BE2C (cell line): ENCODE measurements at places on chromosomes 7 and 10.
A peak's percentile ranks its signal among the peaks of the same experiment; 100 is the strongest.

DNA sequence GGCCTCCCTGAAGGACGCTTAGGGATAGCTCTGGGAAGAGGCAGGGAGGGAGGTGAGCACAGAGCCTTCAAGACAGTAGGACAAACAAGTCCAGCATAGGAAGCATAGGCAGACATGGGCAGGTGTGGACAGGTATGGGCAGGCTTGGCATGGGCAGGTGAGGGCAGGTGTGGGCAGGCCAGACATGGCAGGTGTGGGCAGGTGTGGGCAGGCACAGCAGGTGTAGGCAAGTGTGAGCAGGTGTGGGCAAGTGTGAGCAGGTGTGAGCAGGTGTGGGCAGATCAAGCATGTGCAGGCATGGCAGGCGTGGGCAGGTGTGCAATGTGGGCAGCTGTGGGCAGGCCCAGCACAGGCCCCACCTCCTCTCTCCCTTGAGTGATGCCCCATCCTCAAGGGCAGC lies 148.8 kb upstream of the ZMIZ1 start:
- no peak for DNase-seq

DNA sequence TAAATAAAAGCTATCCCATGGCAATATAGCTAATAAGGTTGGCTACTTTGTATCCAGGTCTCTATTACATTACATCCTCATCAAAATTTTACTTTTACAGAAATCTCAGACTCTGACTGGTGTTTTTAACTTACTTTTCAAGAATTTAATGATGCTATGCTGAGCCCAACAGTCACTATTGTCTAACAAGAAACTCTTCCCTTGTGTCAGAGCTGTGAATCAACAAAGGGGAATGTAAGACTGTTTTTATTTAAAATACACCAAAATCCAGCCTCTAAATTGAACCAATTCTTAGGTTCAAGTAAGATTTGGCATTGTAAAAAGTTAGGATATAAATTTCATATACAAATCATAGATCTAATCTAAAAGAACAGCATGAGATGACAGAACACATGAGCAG lies 7.0 kb downstream of the RTKN2 start:
- DNase-seq: no peak

- DNase-seq: no peak
Measured at GRCh38 chr7:17846935-17847334, 93.4 kb downstream of the SNX13 start.

DNA sequence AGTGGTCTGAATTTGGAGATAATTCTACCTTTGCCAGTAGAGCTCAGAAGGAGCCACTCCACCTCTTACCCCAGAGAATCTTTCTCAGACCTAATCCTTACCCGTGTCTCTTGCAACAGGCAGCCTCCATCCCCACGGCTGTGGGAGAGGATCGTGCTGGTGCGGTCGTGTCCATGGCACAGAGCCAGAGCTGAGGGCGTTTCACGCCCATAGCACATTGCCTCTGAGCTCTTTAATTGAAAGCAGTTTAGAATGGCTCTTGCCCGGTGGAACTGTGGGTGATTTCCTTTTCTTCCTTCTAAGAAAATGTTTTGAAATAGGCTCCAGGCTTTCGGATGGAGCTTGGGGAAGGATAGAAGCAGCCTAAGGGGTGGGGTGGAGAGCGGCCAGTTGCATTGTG lies 41.5 kb downstream of the PRF1 start:
- no peak for DNase-seq

GRCh38 chr7:130872756-130873448 lies 138.9 kb upstream of the KLF14 start:
- DNase-seq: no peak

GRCh38 chr10:70932392-70933196 lies 44.2 kb upstream of the PCBD1 start:
- DNase-seq: peak; percentile 30

DNA sequence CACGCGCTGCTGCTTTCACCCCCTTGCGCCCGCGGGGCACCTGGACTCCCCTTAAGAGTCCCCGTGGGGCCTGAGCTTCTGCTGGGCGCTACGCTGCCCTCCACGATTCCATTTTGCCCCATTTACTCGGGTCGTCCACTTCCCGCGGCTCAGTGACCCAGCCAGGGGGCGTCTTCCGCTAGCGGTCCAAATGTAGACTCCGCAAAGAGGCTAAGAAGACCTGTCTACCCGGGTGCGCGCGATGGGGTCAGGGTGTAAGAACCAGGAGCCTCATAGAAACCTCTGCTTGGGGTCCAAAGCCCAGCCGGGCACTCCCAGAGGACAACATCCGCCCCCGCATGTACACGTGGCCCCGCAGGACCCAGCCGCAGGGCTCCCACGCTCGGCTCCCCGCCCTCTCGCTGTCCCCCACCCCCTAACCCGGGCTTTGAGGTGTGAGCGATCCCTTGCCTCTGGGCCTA lies 5.2 kb upstream of the HMX2 start:
- no peak for DNase-seq

GRCh38 chr7:147012666-147013065 lies 896.1 kb downstream of the CNTNAP2 start:
- DNase-seq: no peak

GRCh38 chr7:38027884-38028455 lies 107.5 kb downstream of the EPDR1 start:
- no peak for DNase-seq

- no peak for DNase-seq
Measured at GRCh38 chr10:929960-930624, 1.4 kb downstream of the LARP4B start.

DNA sequence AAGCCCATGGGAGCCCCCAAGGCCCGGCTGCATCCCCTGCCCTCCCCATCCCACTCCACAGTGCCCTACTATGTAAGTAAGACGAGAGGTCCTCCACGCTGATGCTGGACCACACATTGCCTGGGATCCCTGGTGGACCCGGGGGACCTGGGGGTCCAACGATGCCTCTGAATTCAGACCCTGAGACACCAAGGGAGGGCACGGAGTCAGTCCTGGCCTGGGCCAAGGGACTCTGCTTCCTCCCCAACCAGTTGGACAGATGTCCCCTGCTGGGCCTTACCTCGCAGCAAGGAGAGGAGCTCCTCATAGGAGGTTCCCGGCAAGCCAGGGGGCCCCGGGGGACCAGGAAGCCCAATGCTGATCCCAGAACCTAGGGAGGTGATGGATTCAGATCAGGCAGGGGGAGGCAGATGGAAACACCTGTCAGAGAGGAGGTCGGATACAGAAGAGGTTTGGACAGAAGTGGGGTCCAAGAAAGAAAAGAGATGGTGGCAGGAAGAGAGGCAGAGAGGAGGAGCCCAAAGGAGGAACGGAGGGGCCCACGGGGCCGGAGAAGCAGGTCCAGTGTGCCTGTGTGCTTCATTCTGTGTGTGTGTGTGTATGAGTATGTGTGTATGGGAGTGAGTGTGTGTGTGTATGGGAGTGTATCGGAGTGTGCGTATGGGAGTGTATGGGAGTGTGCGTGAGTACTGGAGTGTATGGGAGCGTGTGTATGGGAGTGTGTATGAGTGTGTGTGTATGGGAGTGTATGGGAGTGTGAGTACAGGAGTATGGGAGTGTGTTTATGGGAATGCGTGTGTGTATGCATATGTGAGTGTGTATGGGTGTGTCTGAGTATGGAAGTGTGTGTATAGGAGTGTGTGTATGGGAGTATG lies 50.2 kb downstream of the COL17A1 start:
- no peak for DNase-seq

- no peak for DNase-seq
Measured at GRCh38 chr7:66497346-66497745, 131.3 kb upstream of the KCTD7 start.

DNA sequence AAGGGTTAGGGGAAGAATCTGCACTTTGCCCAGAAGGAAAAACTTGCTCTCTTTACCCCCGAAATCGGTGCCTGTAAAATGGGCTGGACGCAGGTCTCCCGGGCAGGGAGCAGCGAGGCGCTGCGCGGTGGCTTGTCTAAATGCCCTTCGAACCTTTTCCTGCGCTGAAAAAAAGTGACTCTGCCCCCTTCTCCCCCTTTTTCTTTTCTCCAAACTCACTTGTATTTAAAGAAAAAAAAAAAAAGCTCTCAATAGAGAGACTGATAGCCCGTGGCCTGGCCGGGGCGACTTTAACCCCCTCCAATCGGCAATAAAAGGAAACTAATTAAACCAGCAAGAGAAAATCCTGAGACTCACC lies 286 bp downstream of the SP8 start:
- DNase-seq: no peak

- peak; percentile 15 for DNase-seq
Measured at GRCh38 chr10:61992671-61993668, 91.5 kb downstream of the ARID5B start.

- DNase-seq: peak; percentile 79
Measured at GRCh38 chr7:767580-767940, 40.5 kb upstream of the PRKAR1B start.

- no peak for DNase-seq
Measured at GRCh38 chr10:14613588-14613920, 161.1 kb downstream of the FAM107B start.

GRCh38 chr10:80171248-80171660 lies 34.1 kb downstream of the ANXA11 start:
- no peak for DNase-seq

DNA sequence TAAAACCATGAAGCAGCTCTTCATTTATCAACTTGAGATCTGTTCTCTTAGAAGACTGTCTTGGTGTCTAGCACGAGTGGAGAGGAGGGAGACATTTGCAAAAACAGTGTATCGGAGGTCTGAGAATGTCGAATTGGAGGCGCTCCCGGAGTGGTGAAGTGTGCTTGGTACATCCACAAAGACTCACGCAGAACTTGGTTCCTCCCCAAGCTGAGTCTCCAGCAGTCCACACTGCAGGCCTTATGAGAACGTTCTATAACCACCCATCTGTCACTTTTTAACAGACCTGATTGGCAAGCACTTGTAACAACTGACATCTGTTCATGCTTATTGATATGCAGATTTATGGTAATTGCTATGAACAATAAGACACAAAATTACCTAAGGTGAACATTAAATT lies 261.6 kb downstream of the CELF2 start:
- DNase-seq: no peak

- DNase-seq: no peak
Measured at GRCh38 chr10:126470991-126471390, 82.7 kb upstream of the ADAM12 start.

- peak; percentile 72 for DNase-seq
Measured at GRCh38 chr10:78964952-78965633, 103.7 kb upstream of the ZMIZ1 start.

- no peak for DNase-seq
Measured at GRCh38 chr10:103854265-103854685, 1.1 kb downstream of the SH3PXD2A start.

GRCh38 chr7:85510287-85510686 lies 323.4 kb upstream of the SEMA3D start:
- peak; percentile 13 for DNase-seq

DNA sequence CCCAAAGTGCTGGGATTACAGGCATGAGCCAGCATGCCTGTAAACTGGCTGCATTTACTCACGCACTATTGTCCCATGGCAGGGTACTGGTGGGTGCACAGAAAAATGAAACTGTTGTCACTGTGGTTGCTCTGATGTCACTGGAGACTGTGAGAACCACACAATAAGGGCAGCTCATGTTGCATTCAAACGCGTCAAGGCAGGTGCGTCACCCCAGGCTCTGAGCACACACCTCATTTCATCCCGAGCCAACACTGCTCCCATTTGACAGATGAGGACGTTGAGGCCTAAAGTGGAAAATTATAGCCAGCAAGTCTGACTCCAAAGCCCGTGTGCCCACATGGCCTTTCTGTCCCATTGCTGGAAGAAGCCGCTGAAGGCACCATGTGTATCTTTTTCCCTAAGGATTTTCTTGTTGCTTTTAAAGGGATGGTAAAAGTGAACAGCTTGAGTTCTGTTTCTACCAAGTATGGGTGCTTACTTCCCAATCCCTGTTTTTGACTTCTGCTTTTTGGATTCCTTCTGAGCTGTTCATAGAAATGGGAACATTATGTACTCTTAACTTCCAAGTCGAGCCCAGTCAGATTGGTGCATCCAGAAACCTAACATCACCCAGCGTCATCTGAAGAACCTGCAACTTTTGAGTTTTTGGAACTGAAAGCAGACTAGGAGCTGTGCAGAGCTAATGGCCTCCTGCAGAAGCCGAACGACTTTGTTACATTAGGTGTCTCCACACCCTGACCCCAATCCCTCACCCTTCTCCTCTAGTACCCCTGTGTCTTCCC lies 60.1 kb upstream of the CARD11 start:
- DNase-seq: no peak

DNA sequence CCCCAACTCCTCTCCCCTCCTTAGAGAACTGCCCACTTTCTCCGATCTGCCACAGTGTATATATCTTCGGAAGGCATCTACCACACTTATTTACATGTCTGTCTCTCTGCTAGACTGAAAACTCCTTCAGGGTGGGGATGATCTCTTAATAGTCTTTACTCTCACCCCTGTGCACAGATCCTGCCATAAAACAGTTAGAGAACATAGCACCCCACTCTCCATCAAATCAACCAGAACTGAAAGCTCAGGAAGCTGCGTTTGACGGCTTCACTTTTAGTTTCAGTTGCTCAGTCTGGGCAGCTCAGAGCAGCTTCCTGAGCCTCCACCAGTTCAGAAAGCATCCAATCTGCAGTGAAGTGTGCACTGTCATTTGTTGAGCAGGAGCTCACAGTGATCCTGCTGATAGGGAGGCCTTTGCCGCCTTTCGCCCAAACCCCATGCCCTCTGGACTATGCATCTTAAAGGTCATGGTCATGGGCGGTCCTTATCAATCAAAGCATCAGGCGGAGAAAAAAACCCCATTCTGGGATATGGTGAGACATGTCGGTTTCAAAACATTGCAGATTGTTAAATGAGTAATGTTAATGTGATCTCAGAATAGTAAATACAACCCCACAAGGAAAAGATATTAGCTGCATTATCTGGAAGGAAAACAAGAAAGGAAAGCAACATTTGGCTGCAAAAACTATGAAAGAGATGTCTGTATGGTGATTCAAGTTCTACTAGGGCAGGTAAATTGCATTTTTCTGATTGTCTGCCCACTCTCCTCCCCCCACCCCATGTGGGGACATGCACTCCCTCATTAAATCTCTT lies 167.1 kb upstream of the ADO start:
- no peak for DNase-seq

- DNase-seq: no peak
Measured at GRCh38 chr7:45585628-45586027, 11.5 kb downstream of the ADCY1 start.

GRCh38 chr10:59225211-59225610 lies 48.8 kb downstream of the PHYHIPL start:
- no peak for DNase-seq

GRCh38 chr7:55120501-55121198 lies 101.8 kb downstream of the EGFR start:
- DNase-seq: peak; percentile 68

- no peak for DNase-seq
Measured at GRCh38 chr7:102944241-102944640, 31.4 kb downstream of the LRRC17 start.

- DNase-seq: peak; percentile 43
Measured at GRCh38 chr10:48655411-48656240, 29.0 kb upstream of the WDFY4 start.

DNA sequence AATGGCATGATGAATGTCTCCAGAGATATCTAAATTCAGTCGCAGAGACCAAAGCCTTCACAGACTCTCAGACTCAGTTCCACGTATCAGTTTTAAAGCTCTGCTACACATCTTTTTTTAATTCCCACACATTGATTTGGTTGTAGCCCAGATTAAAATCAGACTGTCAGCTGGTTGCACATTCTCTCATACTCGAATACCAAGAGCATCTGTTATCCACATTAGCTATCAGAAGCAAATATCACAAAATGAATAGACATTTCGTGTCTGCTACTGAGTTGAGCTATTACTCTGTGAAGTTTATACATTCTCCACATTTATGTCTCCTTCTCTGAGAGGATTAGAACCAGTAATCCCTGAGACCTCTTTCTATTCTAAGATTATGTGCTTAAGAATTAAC lies 229.2 kb downstream of the GPAM start:
- no peak for DNase-seq

- no peak for DNase-seq
Measured at GRCh38 chr10:131654471-131655087, 246.2 kb upstream of the PPP2R2D start.
